ENCODE measurements at places on chromosomes 7 and 10.

- no peak for DNase-seq
Measured at GRCh38 chr10:97643441-97643985, 3.0 kb downstream of the PI4K2A start.

DNA sequence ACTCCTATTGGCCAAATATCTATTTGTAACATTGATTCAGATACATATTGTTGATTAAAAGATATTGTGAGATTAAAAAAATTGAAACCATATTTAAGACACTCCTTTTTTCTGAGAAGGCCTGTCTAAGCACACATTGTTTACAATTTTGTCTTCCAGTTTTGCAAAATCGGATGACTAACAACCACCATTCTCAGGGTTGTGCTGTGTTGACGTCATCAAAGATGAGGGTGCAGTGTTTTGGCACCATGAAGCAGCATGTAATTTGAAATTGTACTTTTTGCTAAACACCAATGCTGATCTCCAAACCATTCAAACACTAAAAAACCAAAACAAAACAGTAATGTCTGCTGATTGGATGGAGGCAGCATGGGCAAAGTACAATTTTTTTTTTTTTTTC, 7.4 kb downstream of the CREB5 start:
- DNase-seq = no peak

GRCh38 chr10:110244550-110244949, 37.1 kb downstream of the MXI1 start:
- no peak for DNase-seq

GRCh38 chr7:138565451-138566114, 105.5 kb downstream of the TRIM24 start:
- no peak for DNase-seq

DNA sequence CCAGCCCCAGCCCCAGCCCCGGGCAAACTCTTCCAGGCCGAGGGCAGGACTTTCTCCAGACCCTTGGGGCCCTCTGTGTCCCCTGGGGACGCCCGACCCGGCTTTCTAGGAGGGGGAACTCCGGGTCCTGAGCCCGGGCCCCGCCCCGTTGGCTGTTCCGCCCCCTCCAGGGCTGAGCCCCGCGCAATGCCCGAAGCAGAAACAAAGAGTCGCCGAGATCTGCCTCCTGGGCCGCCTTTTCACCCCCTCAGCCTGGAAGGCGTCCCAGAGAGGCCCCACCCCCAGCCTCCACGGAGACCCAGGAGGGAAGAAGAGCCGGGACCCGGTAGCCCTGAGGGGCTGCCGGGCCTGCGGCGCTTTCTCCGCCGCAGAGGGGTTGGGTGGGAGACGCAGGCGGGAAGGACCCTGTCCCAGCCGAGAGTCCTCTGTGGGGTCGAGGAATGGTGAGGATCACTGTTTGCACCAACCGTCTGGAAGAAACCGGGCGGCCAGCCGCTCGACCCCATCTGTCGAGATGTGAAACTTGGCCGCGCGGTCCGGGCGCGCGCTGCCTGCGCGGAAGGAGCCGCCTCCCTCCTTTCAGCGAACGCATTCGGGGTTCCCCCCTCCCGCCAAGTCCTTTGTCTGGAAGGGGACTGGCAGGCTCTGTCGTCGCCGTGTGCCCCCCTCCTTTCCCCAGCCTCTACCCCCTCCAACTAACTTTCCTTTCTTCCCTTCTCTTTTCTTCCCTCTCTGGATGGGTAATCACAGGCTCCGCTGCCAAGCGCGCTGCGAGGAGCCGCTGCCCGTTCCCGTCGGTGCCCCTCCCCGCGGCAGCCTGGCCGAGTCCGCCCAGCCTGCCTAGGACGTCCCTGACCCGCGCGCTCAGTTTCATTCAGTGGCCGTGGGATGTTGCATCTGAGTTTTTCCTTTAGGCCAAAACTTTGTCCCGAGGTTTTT, 10.2 kb downstream of the EN2 start:
- DNase-seq = no peak

DNA sequence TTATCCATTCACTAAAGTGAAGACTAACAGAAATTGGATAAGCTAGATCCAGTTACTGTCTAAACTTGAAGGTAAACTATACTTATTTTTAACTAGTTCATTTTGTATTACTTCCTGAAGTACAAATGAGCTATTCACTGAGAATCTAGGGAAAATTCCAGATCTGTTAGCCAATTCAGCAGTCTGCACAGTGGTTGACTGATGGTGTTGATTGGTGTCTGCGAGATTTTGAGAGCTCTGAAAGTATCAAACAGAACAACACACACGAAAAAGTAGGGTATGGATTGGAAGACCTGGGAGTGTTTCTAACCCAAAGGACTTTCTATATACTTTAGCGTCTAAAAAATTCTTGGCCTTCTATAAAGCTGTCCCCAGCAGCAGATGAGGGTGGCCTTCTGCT, 33.6 kb upstream of the AGR2 start:
- DNase-seq = no peak

- no peak for DNase-seq
Measured at GRCh38 chr7:151725844-151726651, 150.9 kb downstream of the PRKAG2 start.

DNA sequence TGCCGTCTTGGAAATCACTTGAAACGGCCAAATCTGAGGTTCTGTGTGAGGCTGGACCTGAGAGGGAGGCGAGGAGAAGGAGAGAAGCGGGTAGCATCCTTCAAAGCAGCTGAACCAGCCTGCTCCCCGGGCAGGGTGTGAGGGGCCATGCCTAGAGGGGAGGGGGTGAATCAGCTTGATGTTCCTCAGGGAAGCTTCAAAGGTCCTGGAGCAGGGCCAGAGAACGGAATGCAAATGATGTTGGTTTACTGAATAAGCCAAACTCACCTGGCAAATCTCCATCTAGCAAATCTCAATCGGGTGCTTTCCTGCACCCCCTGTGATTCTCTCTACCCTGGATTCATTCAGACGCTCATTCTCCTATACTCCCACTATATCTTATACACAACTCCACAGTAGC, 226.9 kb downstream of the WDR11 start:
- DNase-seq = no peak

GRCh38 chr7:80869821-80870751, 48.8 kb downstream of the SEMA3C start:
- no peak for DNase-seq

GRCh38 chr10:98047009-98047741, 16.8 kb upstream of the CRTAC1 start:
- DNase-seq = no peak

GRCh38 chr10:112302335-112302734, 19.1 kb downstream of the TECTB start:
- no peak for DNase-seq

DNA sequence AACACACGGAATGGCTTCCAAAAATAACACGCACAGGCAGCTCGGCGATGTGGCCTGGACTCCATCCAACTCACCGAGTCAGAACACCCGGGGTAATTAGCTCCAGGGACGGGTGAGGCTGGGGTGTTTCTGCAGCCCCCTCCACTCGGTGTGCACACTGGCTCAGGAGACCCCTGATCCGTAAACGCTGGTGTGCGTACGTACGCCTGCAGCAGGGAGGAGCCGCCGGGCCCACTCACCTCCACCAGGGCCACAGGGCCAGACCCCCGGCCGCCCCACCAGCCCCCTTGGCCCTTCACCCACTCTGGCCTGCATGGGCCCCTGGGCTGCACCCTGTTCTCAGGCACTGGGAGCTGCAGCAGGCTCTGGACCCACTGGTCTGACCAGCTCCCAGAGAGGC, 22.4 kb upstream of the UTF1 start:
- no peak for DNase-seq
